ENCODE measurements at places on chromosomes 4 and X.

DNA sequence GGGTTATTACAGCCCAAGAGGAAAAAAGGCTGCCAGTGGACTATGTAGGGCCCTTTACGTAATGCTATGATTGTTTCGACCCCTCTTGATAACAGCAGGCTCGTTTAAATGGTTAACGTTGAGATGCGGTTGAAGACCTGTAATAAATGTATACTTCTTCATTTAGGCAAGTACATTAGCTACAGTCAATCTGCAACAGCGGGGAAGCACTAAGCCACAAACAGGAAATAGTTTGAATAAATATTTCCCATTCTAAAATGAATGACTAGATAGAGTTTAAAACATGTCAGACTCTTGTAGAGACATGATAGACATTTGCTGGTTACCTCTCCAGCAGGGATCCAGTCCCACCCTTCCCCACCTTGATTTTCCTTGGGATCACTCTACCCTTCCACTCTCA, 38.1 kb upstream of the STIM2 start:
- no peak for DNase-seq

DNA sequence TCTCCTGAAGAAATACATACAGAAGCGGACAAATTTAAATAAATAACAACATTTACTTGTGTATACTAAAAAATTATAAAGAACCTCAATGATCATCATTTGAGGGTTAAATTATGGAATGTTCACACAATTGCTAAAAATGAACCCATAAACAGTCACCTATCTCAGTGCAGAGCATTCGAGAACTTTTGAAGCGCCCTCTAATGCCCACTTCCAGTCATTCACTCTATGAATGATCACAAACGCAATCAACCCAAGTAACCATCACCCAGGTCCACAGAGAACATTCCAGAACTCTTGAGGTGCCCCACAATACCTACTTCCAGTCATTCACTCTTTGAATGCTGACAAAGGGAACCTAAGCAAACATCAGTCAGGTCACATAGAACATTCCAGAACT, 103.5 kb upstream of the PLAC1 start:
- DNase-seq = peak; percentile 12

GRCh38 chrX:39891781-39892180, 206.0 kb downstream of the BCOR start:
- peak; percentile 19 for DNase-seq

DNA sequence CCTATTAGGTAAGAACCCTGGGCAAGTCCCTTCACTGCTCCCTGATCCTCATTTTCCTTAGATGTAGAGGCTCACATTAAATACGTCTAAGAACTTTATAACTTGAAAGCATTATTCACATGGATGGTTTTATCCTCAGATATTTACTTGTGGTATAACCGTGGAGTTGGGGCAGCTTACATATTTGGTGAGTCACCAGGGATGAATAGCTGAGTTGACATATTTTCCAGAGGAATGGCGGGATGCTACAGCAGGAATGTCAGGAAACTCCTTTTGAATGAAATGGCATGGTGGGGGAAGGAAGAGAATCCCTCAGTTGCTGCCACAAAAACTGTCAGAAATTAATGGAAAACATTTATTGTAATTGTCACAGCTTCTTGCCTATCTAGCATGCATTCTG, 165.3 kb upstream of the RPS6KA3 start:
- DNase-seq = no peak

DNA sequence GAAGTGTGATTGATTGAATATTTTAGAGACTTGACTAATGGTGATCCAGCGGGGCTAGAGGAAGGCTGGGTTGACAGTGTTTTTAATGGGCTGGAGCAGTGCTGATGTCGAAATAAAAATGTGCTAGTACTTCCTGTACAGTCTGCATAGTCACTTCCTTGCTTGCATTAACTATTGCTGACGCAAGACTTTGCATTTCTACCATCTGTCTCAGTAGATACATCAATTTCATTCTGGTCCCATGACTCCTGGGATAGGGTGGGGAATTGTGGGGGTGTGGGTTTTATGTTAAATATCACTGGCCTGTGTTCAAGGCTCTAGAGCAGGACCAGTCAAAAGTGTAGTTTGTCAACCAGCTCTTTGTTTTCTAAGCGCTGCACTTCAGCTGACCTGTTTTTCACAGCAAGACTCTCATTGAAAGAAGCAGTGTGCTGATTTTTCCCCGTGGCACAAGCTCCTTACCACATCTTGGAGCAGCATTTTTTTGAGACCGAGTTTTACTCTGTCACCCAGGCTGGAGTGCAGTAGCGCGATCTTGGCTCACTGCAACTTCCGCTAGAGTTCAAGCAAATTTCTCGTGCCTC, 35.2 kb upstream of the PHEX start:
- no peak for DNase-seq

DNA sequence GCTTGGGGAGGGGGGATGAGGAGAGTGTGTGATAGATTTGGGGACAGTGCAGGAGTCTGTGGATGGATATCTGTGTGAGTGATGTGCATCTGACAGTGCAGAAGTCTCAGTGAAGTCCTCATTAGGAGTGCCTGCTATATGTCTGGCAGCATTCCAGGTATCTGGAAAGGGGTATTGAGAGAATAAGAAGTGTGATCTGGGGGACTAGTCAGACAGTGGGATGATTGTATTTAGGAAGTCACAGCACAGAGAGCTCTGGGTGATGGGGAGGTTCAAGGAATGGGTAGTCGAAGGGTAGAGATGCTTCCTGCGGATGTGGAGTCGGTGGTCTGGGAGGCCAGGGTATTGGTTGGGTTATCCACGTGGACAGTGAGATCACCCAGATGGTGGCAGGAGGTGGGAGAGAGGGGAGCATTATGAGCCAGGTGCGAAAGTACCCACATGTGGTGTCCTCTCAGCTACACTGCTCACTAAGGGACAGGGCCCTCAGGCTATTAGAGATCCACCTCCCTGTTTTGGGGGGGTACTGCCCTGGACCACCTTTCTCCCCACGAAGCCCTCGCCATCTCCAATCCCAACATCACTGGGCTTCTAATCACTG, 9.8 kb downstream of the MAGED2 start:
- DNase-seq = no peak

GRCh38 chr4:142480244-142480643, 365.9 kb downstream of the INPP4B start:
- DNase-seq = no peak

- DNase-seq = no peak
These were observed 12.9 kb downstream of the DIPK2B start for GRCh38 chrX:45187731-45188130.

DNA sequence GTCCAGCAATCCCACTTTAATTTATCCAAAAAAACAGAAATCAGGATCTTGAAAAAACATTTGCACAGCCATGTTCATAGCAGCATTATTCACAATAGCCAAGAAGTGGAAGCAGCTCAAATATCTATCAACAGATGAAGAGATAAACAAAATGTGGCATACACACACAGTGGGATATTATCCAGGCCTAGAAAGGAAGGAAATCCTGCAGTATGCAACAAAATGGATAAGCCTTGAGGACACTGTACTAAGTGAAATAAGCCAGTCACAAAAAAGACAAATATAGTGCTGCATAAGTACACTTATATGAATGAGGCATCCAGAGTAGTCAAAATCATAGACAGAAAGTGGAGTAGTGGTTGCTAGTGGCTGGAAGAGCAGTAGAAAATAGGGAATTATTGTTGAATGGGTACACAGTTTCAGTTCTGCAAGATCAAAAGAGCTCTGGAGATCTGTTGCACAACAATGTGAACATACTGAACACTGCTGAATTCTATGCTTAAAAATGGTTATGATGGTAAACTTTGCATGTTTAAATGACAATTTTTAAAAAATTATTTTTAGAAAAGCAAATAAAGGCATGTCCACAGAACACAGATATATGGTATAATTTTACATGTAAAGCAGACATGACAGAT, 25.6 kb downstream of the CHM start:
- no peak for DNase-seq

- no peak for DNase-seq
These were observed 23.5 kb upstream of the CEP135 start for GRCh38 chr4:55925241-55925640.

- DNase-seq = no peak
These were observed 263.8 kb upstream of the LCORL start for GRCh38 chr4:18285357-18285756.

GRCh38 chr4:144174401-144175067, 34.0 kb upstream of the GYPA start:
- peak; percentile 2 for DNase-seq

GRCh38 chr4:4254199-4254598, 6.2 kb upstream of the TMEM128 start:
- DNase-seq = no peak

DNA sequence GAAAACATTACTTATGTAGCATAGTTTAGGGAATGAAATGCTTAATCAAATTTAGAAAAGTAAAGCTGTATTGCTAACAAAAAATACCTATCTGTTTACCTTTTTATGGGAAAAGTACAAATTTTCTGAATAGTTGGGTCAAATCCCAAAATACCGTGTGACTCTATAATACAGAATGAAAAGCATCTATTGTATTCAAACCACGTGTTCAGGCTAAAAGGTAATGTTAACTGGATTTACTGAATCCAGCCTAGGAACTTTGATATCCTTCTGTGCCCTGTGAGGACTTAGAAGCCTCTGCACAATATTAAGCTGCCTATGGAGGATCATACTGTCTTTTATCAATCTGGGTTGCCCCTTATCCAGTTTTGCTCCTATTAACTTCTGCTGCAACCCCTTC, 36.3 kb upstream of the AGA start:
- DNase-seq = no peak

DNA sequence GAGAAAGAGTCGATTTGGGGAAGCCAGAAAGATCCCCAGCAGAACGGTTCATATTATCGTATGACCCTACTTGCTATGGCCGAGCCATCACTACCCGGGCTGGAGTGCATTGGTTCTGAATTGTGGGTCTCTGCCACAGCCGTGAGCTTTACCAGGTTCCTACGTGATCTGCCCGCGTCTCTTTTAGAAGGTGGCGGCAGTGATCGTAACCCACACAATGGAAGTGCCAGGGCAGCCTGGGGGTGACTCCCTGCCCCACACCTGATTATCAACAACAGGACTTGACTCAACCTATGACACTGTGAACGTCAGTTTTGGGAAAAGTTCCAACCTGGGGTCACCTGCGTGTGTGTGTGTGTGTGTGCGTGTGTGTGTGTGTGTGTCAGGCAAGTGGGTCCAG, 90.8 kb downstream of the SHOX start:
- no peak for DNase-seq

All from NCI-H1436 (cell line).